ENCODE measurements at places on chromosomes 7 and 10.
A peak's percentile ranks its signal among the peaks of the same experiment; 100 is the strongest.

DNA sequence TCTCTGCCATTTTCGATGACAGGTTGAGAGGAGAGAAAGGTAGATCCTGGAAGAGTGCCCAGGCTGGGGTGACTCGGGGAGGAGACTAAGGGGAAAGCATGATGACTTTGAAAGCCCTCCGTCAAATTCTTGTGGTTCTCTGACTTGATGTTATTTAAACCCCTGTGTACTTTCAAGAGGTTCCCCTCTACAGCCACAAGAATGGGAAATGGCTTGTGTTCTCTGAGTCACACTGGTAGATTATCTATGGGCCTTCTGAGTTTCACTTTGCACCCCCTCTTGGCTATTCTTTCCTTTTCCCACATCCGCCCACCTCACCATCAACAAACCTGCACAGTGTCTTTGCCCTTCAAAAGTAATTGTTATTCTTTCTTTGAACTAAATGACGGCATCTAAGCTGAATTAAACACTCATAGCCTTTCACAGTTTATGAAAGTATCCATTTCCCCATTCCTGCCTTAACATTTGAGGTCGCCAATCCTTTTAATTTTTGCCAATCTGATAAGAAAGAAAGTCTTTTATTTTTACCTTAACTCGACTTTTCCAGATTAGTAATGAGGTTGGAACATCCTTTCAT, 24.1 kb downstream of the PRF1 start:
- peak; percentile 38 for DNase-seq
- peaks cover 6% of the 10 kb centered on the region for H3K4me1 ChIP-seq
- no peak overlapping the region for H3K4me3 ChIP-seq
- no peaks in the 10 kb centered on the region for H3K27me3 ChIP-seq
- no peak overlapping the region for H3K27ac ChIP-seq
- H3K36me3 ChIP-seq: no peaks in the 10 kb centered on the region

- no peaks in the 10 kb centered on the region for H3K36me3 ChIP-seq
- no peak overlapping the region for H3K4me3 ChIP-seq
- no peaks in the 10 kb centered on the region for H3K27me3 ChIP-seq
- no peak for DNase-seq
Measured at GRCh38 chr10:87692956-87693484, 33.3 kb downstream of the PAPSS2 start.

DNA sequence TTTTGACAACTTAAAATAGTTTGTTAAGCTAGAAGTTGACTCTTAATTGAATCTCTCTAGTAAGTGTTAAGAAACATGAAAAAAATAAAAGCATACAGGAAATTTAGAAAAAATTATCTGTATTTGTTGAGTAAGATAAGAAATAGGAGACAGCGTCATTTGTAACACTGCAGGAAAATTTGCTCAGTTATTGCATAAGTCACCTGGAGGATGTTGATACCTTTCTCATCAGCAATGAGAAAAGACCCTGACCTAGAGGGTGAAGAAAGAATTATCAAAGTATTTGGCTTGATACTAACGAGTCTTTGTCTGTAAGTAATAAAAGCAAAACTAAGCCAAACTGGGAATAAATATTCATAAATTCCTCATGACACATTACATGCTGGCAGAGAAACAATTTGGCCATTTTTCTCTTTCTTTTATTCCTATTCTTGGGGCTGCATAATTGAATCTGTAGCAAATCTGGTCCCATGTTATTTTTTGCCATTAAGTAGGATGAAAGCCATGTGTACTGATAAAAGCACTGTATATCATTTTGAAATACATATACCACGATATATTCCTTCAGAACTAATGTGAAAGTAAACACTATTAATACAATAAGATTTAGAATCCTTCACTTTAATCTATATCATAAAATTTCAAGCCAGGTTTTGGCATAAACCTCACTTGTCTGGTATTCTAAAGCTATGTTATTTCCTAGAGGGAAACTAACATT, 362.8 kb downstream of the THSD7A start:
- no peaks in the 10 kb centered on the region for H3K4me1 ChIP-seq
- no peaks in the 10 kb centered on the region for H3K27me3 ChIP-seq

DNA sequence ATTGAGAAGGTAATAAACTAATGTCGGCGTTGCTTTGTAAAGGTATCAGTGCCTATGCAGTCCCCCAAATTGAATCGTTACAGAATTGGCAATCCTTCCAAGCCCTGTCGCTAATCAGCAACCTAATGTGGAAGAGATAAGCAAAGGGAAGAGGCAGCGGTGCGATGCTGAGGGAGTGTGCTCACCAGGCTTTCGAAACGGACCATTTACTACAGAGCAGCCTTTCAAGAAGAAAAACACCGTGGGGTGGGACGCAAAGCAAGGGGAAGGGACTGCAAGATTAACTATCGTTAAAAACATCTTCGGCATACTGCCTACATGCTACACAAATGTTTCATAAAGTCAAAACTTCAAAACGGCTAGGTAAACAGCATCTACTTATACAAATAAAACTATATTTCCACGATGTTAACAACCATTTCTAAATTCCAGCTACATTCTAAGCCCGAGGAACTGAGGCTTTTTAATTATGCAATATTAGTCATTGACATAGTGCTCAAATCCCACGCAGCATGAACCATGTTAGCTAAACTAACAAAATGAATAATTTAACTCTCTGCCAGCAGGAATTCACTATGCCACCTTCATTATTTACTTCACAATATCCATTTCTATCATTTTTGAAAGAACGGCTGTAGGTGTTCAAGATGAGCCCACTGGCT, 85.2 kb downstream of the CHCHD3 start:
- no peaks in the 10 kb centered on the region for H3K27me3 ChIP-seq
- H3K4me3 ChIP-seq: no peak overlapping the region
- no peaks in the 10 kb centered on the region for H3K36me3 ChIP-seq
- DNase-seq: no peak
- H3K27ac ChIP-seq: no peak overlapping the region

DNA sequence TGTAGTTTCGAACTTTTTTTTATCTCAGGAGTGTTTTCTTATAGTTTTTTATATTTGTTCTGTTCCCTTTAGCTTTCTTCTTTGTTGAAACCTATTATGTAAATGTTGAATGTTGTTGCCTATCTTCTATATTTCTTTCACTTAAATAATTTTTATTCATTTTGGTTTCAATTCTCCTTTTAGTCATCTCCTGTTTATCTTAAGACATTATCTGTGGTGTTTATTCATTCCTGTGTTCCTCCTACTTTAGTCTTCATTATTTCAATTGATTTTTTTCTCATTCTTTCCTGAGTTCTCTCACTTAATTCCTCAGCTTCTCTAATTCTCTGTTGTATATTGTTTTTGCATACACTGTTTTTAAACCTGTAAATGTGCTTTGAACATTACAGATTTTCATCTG, 64.1 kb downstream of the XPNPEP1 start:
- peaks cover under 1% of the 10 kb centered on the region for H3K36me3 ChIP-seq
- H3K27me3 ChIP-seq: no peaks in the 10 kb centered on the region
- H3K27ac ChIP-seq: no peak overlapping the region
- no peak overlapping the region for H3K4me3 ChIP-seq

All from thymus (tissue), 14 donors.